ENCODE measurements at places on chromosomes 6 and 20.

GRCh38 chr6:168197636-168198301 is 118.8 kb upstream of the FRMD1 start:
- DNase-seq = no peak

GRCh38 chr6:87826424-87826823 is 124.4 kb upstream of the AKIRIN2 start:
- no peak for DNase-seq

- no peak for DNase-seq
Measured at GRCh38 chr6:105920071-105920470, 166.1 kb upstream of the PRDM1 start.

DNA sequence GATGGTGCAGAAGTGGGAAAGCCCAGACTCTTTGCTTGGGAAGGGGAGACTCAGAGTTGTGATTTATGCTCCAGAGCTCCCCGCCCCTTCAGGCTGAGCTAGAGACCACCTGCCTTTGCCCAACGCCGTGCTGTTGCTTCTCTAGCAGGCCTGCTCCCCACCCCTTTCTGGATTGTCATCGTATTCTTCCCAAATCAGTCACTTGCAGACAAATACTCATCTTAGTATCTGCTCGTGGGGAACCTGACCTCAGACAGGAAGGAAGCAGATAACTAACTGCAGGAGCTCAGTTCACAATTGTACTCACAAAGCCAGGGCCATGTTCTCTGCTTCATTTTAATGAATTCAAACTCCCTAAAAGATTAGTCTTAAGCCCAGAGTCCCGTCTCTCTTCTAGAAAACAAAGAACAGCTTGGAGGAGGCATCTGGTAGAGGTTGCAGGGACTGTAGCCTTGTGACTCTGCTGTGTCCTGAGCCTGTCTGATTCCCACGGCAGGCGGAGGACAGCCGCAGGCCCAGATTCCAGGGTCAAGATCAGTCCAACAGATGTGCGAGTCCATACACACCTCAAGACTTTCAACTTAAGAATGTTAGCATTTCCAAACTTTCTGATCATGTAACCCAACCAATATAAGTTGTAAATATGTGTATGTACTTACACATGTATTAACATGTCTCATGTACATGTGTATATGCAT is 57.2 kb upstream of the GGTLC1 start:
- no peak for DNase-seq

DNA sequence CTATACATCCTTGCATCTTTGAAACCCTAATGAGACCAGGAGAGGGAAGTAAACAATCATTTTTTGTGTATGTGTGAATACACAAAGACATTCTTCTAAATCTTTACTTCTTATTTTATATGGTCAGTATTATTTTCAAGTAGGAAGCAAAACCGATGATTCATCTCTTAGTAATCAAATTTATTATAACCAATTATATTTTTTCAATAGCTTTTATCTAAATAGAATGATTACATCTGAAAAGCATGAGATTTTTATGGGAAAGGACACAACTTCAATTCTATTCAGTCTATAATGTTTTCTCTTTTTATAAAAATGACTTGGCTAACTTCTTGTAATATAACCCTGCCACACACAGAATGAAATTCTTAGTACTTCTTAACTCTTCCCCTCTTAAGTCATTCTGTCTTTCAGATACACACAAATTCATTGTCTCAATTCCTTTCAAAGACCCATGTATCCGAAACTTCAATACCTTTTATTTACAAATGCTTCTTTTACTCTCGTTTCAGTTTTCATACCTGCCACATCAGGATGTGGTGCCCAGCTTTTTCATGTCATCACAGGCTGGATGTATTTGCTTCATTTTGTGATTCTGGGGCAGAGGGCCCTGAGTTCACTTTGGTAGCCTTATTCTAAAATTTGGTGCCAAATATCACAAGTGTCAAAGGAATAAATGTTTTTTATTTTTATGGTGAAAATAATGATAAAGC is 227.0 kb downstream of the PHF3 start:
- no peak for DNase-seq
